ENCODE measurements at places on chromosomes 6 and 20.

DNA sequence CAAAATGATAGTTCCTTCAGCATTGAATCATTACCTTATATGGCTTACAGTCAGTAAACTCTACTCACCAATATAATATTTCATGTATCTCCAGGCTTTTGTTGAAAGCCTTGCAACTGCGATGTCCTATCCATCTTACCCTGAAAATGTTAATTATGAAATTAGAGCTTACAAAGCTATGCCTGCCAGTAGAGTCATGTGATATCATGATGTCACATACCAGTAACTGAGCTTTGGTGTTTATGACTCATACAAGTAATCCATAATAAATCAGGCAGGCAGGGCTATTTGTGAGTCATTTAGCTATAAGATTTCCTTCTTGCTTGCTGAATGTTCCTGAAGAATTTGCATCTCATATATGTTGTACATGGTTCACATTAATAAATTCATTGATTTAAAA lies 44.9 kb upstream of the FAM83B start:
- peak; percentile 84 for DNase-seq

GRCh38 chr20:45053430-45054351 lies 47.2 kb downstream of the KCNS1 start:
- DNase-seq = no peak

DNA sequence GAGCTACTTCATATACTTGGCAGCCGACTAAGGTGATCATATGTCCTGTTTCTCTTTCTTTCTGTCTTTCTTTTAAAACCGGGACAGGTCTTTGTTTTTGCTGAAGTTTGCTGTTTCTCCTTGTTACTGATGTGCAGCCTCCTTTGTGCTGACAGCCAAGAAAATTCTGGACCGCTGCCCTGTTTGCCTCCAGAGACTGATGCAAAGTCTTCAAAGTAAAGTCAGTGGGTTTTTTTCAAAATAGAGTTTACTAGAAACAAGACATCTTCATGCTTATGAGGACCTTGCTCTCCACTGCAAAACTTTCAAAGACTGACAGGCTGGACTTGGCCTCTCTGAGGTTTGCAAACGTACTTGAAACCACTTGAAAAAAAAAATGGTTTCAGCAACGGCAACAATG lies 510.5 kb upstream of the MAP3K7 start:
- no peak for DNase-seq

- DNase-seq = peak; percentile 54
Observed at GRCh38 chr6:149209871-149210775, 107.4 kb upstream of the TAB2 start.

GRCh38 chr6:81788748-81789147 lies 36.3 kb upstream of the TENT5A start:
- DNase-seq = no peak

- no peak for DNase-seq
Observed at GRCh38 chr6:155186052-155186658, 77.7 kb upstream of the CLDN20 start.

All from fibroblast of skin of back (primary cell).